Activated CD4-positive, alpha-beta T cell treated with anti-CD3 and anti-CD28 coated beads, Interleukin-2, amount 10 ng/mL, durations not matched to agents 24 days and 14 days (primary cell): ENCODE measurements at places on chromosomes 11 and 22.

GRCh38 chr11:68370211-68371111 is 58.1 kb downstream of the LRP5 start:
- DNase-seq = no peak

GRCh38 chr11:14894657-14895598 is 2.9 kb upstream of the CYP2R1 start:
- peak; percentile 67 for DNase-seq

DNA sequence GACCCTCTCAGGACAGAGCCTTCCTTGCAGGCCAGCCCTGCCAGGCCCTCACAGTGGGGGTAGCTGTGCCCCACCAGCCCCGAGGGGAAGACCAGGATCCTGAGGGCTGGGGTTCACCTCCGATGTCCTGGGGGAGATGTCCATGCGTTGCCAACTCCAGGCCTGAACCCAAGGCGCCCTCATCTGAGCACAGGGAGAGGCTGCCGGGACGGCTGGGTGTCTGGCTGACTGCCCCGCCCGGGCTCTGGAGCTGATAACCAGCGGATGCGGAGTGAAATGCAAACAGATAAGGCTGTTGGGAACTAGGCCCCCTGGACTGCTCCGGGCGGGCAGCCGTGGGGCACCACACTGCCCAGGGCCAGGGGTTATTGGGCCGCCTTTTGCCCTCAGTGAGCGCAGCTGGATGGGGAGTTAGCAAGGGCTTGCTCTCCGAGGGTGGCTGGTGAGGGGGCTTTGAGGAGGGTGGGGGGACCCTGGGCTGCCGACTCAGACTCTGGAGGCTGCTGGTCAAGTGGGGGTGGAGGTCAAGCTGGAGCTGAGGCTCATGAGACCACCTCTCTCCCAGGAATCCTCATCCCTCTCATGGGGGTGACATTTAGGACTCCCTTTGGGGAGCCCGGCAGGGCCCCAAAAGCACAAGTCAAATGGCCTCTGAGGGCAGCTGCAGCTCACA is 5.6 kb upstream of the MUC6 start:
- DNase-seq = no peak

DNA sequence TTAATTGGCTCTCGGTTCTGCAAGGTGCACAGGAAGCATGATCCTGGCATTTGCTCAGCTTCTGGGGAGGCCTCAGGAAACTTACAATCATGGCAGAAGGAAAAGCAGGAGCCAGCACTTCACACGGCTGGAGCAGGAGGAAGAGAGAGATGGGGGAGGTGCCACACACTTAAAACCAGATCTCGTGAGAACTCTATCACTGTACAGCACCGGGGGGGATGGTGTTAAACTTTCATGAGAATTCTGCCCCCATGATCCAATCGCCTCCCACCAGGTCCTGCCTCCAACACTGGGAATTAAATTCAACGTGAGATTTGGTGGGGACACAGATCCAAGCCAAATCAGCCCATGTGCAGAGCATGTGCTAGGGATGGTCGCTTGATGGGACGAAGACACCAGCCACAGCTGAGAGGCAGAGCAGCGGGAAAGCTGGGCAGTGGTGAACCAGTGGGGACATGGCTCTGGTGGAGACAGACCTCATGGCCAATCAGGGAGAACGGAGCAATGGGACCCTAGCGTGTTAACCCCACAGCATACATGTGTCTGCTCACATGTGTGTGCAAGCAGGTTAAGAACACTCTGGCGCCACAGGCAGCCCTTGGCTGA is 6.2 kb downstream of the TANGO2 start:
- DNase-seq = no peak

DNA sequence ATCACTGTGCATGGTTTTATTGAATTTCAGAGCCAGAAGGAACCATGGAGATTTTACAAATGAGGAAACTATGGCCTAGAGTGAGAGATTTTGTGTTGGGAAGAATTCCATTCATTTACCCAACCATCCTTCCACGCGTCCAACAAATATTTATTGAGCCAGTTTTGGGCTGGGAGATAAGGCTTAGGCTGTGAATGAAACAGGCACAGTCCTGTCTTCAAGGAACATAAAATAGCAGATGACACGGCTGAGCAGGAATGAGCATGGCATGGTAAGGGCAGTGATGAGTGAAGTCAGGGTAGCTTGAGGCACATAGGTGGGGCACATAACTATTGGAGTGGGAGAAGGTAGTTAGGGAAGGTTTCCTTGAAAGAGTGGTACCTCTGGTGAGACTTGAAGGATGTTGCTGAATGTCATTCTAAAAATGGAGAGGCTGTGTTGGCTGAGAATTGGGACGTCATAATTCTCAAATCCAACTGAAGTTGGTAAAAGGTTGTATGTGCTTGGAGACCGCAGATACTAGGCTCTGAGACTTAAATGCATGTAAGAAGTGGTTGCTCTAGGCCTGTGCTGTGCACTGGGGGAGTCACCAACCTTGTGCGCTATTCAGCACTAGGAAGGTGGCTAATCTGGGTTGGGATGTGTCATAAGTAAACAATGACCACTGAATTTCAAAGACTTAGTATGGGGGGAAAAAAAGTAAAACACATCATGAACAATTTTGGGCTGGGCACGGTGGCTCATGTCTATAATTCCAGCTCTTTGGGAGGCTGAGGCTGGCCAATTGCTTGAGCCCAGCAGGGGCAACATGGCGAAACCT is 51.9 kb downstream of the TEAD1 start:
- DNase-seq = no peak

GRCh38 chr11:61639816-61640443 is 40.3 kb upstream of the DAGLA start:
- no peak for DNase-seq

- DNase-seq = no peak
These were observed 28.9 kb upstream of the CARD18 start for GRCh38 chr11:105168457-105168856.

DNA sequence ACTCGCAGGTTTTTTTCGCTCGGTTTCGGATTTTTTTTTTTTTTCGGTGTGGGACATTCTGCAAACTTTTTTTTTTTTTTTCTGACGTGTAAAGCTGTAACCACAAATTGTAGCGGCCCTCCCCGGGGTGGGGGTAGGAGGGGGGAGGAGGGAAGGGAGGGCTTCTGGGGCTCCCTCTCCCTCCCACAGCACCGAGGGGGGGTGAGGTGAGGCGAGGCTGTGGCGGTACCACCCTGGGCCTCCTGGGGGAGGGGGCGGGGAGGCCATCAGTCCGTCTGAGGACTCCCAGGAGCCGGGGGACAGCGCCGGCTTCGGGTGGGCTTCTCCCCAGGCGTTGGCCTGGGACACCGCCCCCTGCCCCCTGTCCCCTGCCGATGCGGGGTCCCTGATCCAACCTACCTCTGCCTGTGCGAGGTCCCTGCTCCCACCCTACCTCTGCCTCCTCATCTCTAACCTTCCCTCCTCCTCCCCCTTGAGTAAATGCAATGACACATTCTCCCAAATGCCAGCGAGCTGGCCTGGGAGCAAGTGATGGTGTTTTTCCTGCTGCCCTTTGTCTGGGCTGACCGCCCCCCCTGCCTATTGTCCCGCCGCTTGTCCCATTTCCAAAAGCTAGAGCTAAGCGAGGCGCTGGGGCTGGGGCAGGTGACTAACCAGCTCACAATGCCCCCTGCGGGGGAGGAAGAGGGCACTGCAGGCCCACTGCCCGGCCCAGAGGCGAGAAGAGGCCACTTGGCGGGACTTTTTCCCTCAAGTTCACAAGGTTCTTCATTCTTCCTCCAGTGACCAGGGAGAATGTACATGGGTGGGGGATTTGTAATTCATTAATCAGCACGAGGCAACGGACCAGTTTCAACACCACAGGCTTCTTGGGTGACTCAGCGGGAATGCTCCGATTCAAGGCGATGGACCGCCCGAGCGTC is 511 bp upstream of the CLCF1 start:
- peak; percentile 83 for DNase-seq

GRCh38 chr11:122116591-122116990 is 576 bp upstream of the BLID start:
- DNase-seq = no peak

GRCh38 chr11:60984149-60984548 is 12.7 kb downstream of the CD6 start:
- DNase-seq = peak; percentile 66

GRCh38 chr11:76807206-76807875 is 24.2 kb downstream of the TSKU start:
- DNase-seq = peak; percentile 90

GRCh38 chr11:22190827-22191463 is 1.9 kb upstream of the ANO5 start:
- no peak for DNase-seq

- peak; percentile 73 for DNase-seq
These were observed 1.3 kb downstream of the PACS1 start for GRCh38 chr11:66071381-66071801.

DNA sequence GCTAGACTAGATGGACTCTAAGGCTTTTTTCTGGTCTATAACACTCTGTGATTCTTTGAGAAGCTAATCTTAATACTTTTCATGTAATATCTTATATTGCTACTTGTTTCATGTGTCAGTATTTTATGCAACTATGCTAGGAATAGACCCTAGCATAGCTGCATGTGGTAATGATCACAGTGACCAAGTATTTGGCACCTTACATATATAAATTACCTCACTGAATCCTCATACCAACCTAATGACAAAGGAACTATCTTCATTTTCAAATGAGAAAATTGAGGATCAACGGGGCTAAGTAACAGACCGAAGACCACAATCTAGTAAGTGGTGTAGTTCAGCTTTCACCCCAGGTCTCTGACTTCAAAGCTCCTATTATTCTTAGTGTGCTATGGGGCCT is 327.3 kb upstream of the PITPNB start:
- no peak for DNase-seq

DNA sequence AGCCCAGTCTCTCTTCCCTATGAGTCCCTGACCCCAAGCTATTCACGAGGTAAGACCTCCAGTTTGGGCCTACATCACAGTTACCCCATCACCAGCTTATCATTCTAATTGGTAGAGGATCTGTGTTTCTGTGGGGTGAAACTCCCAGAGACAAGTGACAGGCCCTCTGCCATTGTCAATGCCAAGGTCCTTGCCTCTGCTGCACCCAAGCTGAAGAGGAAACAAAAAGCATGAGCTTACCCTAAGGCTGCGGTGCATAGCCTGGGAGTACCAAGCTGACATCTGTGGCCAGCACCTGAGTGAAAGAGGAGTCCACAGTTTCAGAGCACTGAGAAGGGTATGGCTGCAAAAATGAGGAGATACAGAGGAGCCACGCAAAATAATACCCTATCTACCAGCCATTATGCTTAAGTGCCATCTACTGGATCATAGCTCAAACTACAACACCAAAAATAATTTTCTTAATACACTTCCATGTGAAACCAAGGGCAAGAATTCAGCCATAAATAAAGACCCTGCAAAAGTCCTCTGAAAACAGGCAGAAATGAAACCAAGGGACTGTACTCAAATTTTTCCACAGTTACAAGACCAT is 62.3 kb upstream of the ANO5 start:
- no peak for DNase-seq

- no peak for DNase-seq
These were observed 208.3 kb downstream of the CEP164 start for GRCh38 chr11:117535850-117536411.

GRCh38 chr22:25749420-25750169 is 7.6 kb downstream of the MYO18B start:
- peak; percentile 87 for DNase-seq

- DNase-seq = no peak
These were observed 26.5 kb downstream of the SGSM3 start for GRCh38 chr22:40396882-40397281.
